ENCODE measurements at places on chromosomes 16 and 17. TPM values are rescaled to one million over a fixed set of nuclear protein-coding genes. Genes with fewer than 3 reads are reported as not detected.
A peak's percentile ranks its signal among the peaks of the same experiment; 100 is the strongest.

The FNDC8 gene
- total RNA-seq: not detected

The RAB26 gene
- 0.57 TPM for total RNA-seq

The FOXC2 gene
- total RNA-seq: not detected

- peaks cover 14% of the 10 kb centered on the region for H3K27me3 ChIP-seq
- no peak for DNase-seq
- H3K4me3 ChIP-seq: no peak overlapping the region
- H3K27ac ChIP-seq: no peak overlapping the region
- no peaks in the 10 kb centered on the region for H3K4me1 ChIP-seq
- no peaks in the 10 kb centered on the region for H3K36me3 ChIP-seq
Observed at GRCh38 chr17:28008513-28008912, 34.0 kb upstream of the NLK start.

- peak; percentile 10 for DNase-seq
- H3K4me3 ChIP-seq: peak within 1 kb of the TSS; percentile 89
- H3K36me3 ChIP-seq: peaks cover 3% of the 10 kb centered on the region
- peaks cover 89% of the 10 kb centered on the region for H3K27me3 ChIP-seq
- H3K27ac ChIP-seq: no peak within 1 kb of the TSS
- peaks cover 12% of the 10 kb centered on the region for H3K4me1 ChIP-seq
Observed at GRCh38 chr17:70168977-70169708, at the start of gene KCNJ2. Gene KCNJ2, plus strand, starts transcription at chr17:70169532. Its CDS starts 5,508 bp downstream, at chr17:70175040.

GRCh38 chr16:27240948-27241531 lies 27.5 kb downstream of the NSMCE1 start:
- peaks cover 3% of the 10 kb centered on the region for H3K36me3 ChIP-seq
- H3K4me3 ChIP-seq: no peak overlapping the region
- H3K4me1 ChIP-seq: peaks cover 50% of the 10 kb centered on the region
- H3K27ac ChIP-seq: peak overlapping the region; percentile 100

- no peaks in the 10 kb centered on the region for H3K27me3 ChIP-seq
- H3K36me3 ChIP-seq: no peaks in the 10 kb centered on the region
- no peak overlapping the region for H3K4me3 ChIP-seq
- H3K27ac ChIP-seq: no peak overlapping the region
- no peak for DNase-seq
Observed at GRCh38 chr17:63474174-63474573, 2.7 kb upstream of the ACE start.

- H3K27me3 ChIP-seq: no peaks in the 10 kb centered on the region
- no peak overlapping the region for H3K27ac ChIP-seq
- no peak for DNase-seq
- peaks cover 5% of the 10 kb centered on the region for H3K36me3 ChIP-seq
Observed at GRCh38 chr17:4849011-4849536, 15.9 kb downstream of the MINK1 start.

GRCh38 chr17:27318633-27319032 lies 24.7 kb downstream of the WSB1 start:
- peaks cover 9% of the 10 kb centered on the region for H3K36me3 ChIP-seq
- no peak overlapping the region for H3K27ac ChIP-seq
- H3K4me3 ChIP-seq: no peak overlapping the region

GRCh38 chr16:11507991-11508390 lies 78.7 kb downstream of the LITAF start:
- no peak for DNase-seq
- H3K27ac ChIP-seq: no peak overlapping the region
- no peaks in the 10 kb centered on the region for H3K36me3 ChIP-seq
- no peaks in the 10 kb centered on the region for H3K27me3 ChIP-seq

GRCh38 chr16:1469693-1470201 lies 5.1 kb downstream of the CLCN7 start:
- no peaks in the 10 kb centered on the region for H3K27me3 ChIP-seq
- DNase-seq: no peak
- no peak overlapping the region for H3K4me3 ChIP-seq
- H3K36me3 ChIP-seq: no peaks in the 10 kb centered on the region

DNA sequence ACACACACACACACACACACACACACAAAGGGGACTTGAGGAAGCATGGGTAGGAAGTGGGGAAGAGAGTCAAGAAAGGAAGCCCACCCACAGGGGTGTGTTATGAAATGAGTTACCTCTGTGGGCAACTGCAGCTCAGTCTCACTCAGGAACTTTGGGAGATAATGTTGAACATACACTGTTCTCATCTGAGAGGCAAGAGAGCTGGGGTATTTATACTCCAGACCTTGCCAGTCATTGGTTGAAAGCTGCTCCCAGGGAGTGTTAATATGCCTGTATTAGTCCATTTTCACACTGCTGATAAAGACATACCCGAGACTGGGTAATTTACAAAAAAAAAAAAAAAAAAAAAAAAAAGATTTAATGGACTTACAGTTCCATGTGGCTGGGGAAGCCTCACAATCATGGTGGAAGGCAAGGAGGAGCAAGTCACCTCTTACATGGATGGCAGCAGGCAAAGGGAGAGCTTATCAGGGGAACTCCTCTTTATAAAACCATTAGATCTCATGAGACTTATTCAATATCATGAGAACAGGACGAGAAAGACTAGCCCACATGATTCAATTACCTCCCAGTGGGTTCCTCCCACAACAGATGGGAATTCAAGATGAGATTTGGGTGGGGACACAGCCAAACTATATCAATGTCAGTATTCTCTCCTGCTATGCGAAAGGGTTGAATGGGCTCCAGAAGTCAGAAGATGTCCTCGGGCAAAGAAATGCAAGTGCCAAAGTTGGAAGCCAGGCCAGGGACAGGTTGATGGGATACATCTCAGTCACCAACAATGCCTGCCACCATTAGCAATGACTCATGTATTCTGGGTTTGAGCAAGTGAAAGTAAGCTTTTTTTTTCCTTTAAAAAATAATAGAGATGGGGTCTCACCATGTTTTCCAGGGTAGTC lies 270.5 kb downstream of the MRTFB start:
- H3K27ac ChIP-seq: no peak overlapping the region
- no peaks in the 10 kb centered on the region for H3K36me3 ChIP-seq
- no peak overlapping the region for H3K4me3 ChIP-seq
- DNase-seq: no peak
- no peaks in the 10 kb centered on the region for H3K27me3 ChIP-seq

DNA sequence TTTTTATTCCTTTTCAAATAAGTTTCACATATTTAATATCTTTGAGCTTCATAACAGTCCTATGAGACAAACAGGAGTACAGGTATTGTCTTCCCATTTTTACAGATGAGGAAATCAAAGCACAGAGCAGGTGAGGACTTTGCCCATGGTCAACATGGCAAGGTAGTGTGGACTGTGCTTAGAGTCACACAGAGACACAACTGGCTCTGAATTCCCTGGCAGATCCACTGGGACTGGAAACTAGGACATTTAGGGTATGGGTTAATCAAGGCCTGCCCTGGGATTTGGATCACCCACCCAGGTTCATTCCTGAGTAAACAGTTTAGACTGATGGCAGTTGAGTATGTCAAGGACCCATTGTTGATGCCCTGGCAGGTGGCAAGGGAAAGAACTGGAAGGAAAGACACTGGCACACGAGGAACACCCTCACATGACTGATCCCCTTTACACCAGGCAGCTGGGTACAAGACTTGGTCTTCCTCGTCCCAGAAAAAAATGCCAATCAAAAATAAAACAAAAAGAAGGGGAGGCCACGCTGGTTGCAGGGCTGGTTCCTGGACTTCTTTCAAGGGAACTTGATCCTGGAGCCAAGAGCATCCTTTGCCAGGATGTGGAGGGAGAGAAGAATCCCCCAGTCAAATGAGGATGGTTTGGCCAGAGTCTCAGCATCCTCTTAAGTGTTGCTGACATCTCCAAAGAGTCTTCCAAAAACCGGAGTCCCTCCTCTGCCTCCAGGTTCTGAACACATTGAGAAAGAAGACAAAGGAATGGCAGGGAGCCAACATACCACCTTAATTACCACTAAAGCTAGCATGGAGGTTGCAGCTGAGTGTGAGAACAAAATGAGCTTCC lies 34.9 kb downstream of the CHD9 start:
- no peaks in the 10 kb centered on the region for H3K36me3 ChIP-seq
- no peaks in the 10 kb centered on the region for H3K27me3 ChIP-seq
- no peak for DNase-seq
- no peak overlapping the region for H3K27ac ChIP-seq
- H3K4me3 ChIP-seq: peak overlapping the region; percentile 12
